ENCODE measurements at places on chromosomes 2 and 18.

GRCh38 chr2:182667315-182667695 is 48.8 kb upstream of the DNAJC10 start:
- DNase-seq = no peak

GRCh38 chr18:7394050-7394659 is 163.3 kb downstream of the LRRC30 start:
- DNase-seq = no peak

- no peak for DNase-seq
Measured at GRCh38 chr18:35024965-35025364, 16.2 kb upstream of the MAPRE2 start.

DNA sequence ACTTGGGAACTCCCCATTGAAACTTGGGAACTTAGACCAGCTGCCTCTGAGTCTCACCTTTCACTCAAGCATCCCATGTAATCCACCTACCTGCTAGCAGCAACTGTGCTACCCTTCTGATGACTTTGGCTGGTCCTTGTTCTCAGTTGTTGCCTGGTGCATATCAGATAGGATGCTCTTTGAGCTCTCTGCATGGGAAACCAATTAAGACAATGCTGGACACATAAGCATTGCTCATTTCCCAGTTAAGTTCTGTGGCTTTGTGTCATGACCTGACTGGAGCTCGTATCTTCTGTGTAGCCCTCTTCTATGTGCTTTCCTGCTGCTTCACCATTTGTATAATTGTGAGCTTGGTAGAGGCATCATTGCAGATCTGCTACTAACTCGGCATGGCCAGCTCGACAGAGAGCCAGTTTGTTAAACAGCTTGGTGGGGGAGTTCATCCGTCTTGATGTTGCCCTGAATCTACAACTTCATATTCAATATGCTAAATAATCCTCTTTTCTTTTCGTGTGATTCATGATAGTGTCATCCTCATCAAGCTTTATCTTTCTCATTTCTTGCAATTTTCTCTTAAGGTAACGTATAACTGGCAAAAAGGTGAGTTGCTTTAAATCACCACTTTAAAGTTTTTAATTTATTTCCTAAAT is 447.5 kb upstream of the SLC14A2 start:
- no peak for DNase-seq

DNA sequence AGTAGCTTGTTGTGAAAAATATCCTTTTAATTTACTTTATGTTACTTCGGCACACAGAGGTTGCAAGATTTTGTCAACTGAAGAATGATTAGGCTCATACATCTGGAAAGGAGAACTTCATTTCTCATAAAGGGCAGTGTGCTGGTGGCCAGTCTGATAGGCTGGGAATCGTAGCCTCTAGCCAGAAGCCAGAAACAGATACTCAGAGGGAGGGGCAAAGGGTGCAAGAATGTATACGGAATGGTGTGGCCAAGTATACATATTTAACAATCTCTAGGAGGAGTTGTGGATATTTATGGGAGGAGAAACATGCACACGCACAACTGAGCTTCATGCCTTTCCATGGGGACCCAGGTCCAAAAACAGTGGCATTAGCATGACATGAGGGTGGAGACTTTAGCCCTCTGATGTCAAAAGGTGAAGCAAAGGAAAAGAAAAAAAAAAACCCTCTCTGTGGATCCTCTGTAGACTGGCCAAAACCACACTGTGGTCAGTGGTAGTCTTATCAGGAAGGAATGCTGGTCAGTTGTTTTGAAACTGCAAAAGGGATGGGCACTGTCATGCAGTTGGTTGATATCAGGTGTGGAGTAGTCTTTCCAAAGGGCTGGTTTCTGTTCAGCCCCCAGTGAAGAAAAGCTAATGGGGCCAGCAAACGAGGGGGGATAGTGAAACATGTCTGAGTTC is 34.9 kb upstream of the APCDD1 start:
- DNase-seq = no peak

DNA sequence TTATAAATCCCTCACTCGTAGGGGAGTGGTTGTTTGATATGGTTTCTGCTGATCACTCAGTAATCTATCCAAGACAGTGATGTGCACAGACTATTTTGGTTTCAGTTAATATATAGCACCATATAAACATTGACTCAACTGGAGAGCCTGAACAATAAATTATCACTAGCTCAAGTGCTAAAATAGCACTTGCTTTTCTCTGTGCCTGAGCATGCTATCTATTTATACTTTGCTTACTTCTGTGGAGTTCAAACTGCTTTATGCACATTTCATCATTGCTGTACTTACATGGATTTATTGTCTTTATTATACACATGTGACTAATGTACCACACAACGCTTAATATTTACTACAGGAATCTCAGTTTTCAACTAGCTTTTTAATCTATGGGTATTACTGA is 133.6 kb downstream of the BCL2 start:
- no peak for DNase-seq

GRCh38 chr2:172098650-172099471 is 3.8 kb downstream of the DLX2 start:
- DNase-seq = no peak

DNA sequence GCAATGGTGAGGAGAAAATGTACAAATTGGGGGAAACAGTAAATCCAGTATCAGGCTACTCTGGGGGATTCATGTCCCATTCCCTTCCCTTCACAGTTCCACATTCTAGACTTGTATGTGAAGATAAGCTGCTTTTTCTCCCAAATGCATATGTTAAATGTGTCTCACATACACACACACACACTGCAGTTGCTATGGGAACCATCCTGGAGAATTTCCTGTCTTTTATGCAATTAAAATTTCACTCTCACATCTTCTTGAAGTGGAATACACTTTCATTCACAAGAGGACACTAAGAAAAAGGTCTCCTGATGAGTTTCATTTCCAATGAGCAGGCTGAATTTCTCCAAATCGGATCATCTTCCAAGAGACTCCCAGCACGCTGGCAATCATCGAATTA is 366.0 kb downstream of the LRATD1 start:
- DNase-seq = no peak

GRCh38 chr2:190726255-190726654 is 77.4 kb downstream of the NAB1 start:
- DNase-seq = no peak

DNA sequence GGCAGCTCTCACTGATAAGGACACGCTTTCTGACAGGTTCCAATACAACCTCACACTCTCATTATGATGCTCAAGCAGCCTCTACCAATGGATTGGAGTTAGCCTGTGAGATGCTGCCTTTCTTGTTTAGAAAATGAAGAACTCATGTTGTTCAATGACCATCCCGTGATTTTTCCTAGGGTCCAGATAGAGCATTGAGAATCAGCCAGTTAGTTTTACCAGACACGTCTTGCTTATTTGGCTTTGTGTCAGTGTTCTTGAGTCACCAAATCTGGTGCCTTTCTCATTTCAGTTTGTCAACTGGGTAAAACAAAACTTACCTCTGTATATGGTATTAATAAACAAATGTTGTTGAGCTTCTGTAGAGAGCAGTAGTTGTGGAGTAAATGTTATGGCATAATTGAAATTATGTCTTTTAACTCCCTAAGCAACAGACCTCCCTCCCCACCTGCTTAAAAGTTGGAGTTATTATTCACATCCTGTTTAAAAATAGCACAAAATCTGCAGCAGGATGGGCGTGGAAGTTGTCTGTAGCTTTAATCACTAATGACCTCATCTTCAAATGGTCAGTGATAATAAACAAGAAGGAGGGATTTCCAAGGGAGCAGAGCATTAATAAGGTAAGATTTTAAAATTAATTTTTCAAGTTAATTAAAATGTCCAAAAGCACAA is 167.3 kb downstream of the HRH4 start:
- DNase-seq = no peak

GRCh38 chr2:42504364-42505230 is 10.8 kb upstream of the KCNG3 start:
- no peak for DNase-seq

GRCh38 chr2:140929849-140930248 is 1201.0 kb downstream of the LRP1B start:
- DNase-seq = no peak

DNA sequence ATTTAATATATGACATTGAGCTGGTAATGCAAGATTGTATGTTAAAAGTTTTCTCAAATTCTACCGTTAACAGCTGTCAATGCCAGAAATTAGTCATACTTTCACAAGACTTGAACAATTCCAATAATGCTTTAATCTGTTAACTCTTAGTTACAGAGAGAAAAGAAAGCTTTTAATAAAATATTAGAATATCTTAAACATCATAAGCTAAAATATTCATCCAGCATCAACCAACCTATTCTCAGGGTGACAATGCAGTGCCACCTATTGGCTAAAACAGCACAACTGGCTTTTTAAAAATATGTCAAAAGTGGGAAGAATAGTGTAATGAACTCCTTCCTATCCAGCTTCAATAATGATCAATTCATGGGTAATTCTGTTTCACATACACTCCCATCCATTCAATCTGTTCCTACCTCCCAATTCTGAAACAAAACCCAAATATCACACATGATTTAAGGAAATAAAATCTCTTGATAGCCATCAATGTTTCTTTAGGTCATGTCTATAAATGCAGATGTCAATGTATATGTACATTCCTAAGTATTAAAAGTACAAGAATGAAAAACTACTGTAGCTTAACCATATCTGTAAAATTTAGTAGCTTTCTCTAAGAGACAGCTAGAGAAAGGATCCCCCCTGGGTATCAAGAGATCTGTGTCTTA is 79.8 kb upstream of the CCDC141 start:
- no peak for DNase-seq

DNA sequence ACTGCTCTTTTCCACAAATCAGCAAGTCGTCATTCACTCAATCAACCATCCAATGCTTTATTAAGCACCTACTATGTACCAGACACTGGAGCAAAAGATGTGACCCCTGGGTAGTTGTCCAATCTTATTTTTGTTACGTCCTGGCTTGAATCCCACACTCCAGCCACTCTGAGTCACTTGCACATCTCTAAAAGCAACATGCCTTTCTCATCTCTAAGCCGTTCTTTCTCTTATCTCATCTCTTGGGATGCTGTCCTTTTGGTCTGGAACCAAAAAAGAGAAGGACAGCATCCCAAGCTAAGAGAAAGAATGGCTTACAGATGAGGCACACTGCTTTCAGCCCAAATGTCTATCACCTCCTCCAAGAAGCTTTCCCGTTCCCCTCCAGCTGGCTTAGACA is 58.8 kb downstream of the RNF152 start:
- no peak for DNase-seq

DNA sequence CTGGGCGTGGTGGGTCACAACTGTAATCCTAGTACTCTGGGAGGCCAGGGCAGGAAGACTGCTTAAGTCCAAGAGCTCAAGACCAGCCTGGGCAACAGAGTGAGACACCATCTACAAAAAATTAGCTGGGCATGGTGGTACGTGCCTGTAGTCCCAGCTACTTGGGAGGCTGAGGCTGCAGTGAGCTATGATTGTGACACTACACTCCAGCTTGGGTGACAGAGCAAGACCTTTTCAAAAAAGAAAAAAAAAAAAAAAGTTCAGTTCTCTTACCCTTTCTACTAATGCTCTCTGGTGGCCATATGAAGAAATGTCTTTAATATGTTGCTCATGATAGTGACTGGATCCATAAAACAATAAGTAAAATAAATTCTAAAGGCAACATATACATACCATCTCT is 14.9 kb downstream of the TYW5 start:
- DNase-seq = no peak
